Activated gamma-delta T cell treated with anti-CD3 and anti-CD28 coated beads, Interleukin-2, amount 50 U/mL, for 16 hours (primary cell): ENCODE measurements at places on chromosomes 7 and 10.

DNA sequence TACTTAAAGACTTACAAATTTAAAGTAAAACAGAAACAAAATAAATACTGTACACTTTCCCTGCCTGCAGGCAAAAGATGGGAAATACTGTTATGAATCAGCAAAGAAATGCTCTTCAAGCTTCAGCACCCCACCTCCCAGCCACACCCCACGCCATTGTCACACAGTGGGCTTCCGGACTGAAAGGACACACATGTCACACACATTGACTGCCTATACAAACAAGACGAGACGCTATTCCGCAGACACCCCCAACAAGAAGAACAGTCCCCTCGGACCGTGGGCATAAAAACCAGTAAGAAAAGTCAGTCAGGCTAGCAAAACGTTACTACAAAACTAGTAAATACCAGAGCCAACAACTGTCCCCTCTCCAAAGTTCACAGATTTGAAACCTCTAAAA is 22.2 kb upstream of the PARP12 start:
- DNase-seq, result no peak

GRCh38 chr10:69901628-69902505 is 100.2 kb downstream of the COL13A1 start:
- no peak for DNase-seq

DNA sequence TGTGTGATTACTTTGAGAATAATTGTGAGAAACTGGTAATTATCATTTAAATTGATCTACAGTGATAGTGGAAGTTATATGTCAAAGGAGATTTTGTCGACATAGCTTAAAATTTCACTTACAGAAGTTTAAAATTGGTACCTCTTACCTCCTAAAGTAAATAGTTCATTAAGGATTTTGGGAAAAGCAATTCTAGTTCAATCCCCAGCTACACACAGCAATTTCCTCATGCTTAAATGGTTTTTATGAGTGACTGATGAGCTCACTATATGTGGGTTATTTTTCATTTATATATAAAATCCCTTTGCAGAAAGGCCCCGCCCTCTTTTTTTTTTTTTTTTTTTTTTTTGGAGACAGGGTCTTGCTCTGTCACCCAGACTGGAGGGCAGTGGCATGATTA is 12.7 kb downstream of the KMT2E start:
- DNase-seq, result no peak

DNA sequence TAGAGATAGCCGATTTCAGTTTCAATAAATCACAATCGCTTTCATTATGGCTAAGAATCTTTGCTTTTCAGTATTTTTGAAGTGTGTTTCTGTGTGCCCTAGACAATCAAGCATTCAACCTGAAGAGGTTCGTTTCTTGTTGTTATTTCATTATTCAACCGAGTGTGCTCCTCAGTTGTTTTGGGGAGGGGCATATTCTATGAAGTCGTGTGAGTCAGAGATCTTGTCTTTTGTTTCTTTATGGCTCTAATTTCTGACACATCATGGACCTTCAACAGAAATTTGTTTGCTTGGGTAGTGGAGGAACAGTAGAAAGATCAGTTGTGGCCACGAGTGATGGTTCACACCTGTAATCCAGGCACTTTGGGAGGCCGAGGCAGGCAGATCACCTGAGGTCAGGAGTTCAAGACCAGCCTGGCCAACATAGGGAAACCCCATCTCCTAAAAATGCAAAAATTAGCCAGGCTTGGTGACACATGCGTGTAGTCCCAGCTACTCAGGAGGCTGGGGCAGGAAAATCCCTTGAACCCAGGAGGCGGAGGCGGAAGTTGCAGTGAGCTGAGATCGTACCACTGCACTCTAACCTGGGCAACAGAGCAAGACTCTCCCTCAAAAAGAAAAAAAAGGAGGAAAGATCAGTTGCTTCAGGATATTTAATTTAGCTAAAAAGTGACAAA is 38.3 kb downstream of the C1QL3 start:
- no peak for DNase-seq

DNA sequence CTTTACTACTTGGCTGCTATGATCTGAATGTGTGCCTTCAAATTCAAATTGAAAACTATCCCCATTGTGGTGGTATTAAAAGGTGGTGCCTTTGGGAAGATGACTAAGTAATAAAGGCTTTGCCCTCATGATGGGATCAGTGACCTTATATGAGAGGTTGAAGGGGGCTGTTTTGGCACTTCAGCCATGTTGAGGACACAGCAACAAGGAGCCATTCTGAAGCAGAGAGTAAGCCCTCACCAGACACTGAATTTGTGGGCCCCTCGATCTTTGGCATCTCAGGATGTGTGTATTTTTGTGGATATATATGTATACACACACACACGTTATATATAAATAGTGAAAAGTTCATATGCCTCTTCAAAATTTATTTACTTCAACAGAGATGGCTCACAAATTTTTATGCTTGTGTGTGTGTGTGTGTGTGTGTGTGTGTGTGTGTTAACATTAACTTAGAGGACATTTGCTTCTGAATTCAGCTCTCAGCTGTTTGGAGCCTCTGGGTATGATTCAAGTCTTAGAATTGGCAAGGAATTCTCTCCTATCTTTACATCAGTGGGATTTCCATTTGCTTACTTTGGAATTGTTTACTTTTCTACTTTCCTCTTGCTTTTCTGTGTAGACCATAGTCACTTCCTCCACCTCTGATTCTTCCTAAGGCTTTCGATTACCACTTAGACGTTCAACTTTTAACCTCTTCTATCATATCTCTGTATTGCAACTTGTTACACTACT is 66.6 kb downstream of the MAGI2 start:
- no peak for DNase-seq

GRCh38 chr7:104137971-104138370 is 69.8 kb downstream of the ORC5 start:
- no peak for DNase-seq

GRCh38 chr10:49844775-49845595 is 82.9 kb upstream of the OGDHL start:
- DNase-seq, result no peak

GRCh38 chr10:13311177-13311575 is 11.3 kb upstream of the PHYH start:
- no peak for DNase-seq
